Activated CD8-positive, alpha-beta memory T cell treated with anti-CD3 and anti-CD28 coated beads, Interleukin-2, amount 10 ng/mL, durations not matched to agents 7 days and 5 days (primary cell): ENCODE measurements at places on chromosomes 1 and 21. TPM values are rescaled to one million over a fixed set of nuclear protein-coding genes. Genes with fewer than 3 reads are reported as not detected.

The CELA3B gene
- total RNA-seq: not detected

The ARHGEF11 gene
- total RNA-seq: 0.66 TPM

The AGMAT gene
- total RNA-seq: 8.0 TPM

The OPTC gene
- total RNA-seq: not detected

The URB2 gene
- 18.7 TPM for total RNA-seq

The VAV3 gene
- 3.1 TPM for total RNA-seq

The PRAMEF33 gene
- not detected for total RNA-seq

The PKLR gene
- not detected for total RNA-seq

The SLC5A9 gene
- not detected for total RNA-seq

DNA sequence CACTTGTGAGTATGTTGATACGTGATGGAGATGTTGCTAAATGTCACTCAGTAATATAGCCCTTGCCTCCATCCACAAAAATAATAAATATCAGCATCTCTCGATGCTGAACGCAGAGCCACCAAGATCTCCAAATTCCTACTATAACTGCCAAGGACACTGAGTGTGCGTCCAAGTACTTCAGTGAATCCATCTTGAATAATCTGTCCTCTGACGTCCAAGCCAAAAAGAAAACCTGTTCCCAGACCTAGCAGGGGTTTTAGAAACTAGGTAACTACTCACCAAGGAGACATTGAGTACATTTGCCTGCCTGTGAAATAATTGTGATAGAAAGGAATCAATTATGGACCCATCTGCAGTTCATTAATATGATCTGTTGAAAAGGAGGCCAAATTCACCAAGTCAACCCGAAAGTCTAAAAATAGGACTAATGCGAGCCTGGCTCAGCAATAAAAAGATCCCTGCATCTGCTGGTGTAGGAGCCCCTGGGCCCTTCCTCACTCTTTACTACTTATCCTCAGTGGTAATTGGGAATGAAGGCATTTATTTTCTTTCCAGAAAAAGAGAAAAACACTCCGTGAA, 226.9 kb upstream of the IRF2BP2 start:
- H3K4me3 ChIP-seq: no peak overlapping the region
- H3K27ac ChIP-seq: no peak overlapping the region
- no peaks in the 10 kb centered on the region for H3K36me3 ChIP-seq
- DNase-seq: no peak
- H3K4me1 ChIP-seq: peaks cover 31% of the 10 kb centered on the region

DNA sequence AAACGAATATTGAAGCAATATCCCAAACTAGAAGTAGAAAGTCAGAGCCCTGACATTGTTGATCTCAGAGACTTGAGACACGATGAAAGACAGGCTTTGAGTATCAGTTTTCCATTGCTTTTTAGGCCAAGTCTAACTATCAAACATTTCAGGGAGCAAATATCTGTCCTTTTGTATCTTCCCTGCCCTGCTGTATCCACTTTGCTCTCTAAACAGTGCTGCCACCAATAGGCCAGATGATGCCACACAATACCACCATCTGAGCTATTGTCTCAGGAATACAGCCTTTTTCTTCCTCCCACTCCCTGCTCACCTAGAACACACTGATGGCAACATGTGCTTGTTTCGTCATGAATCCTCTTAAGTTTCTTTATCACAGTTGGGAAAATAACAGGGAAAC, 62.6 kb upstream of the SPAG17 start:
- H3K4me3 ChIP-seq: no peak overlapping the region
- H3K27ac ChIP-seq: no peak overlapping the region
- DNase-seq: no peak
- no peaks in the 10 kb centered on the region for H3K4me1 ChIP-seq

- peaks cover 2% of the 10 kb centered on the region for H3K27me3 ChIP-seq
- DNase-seq: peak; percentile 81
- no peak overlapping the region for H3K4me3 ChIP-seq
- peaks cover 38% of the 10 kb centered on the region for H3K4me1 ChIP-seq
- peak overlapping the region; percentile 53 for H3K27ac ChIP-seq
Observed at GRCh38 chr1:27940297-27940696, 5.5 kb downstream of the SMPDL3B start.

DNA sequence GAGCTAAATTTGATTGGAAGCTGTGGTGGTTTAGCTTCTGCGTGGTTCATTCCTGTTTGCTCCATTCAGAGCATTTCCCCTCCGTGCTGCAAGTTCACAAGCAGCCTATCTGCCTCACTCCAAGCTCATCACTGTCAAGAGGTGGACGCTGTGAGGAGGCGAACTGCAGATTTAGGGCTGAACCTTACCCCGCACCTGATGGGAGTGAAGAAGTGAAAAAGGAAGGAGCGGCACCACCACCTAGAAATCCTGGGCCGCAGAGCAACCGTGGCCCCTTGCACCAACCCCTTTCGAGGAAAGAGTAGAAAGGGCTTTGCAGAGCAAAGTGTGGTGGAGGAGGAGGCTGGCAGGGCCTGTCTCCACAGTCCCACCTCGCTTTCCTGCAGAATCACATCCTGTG, 117.4 kb downstream of the IER5 start:
- DNase-seq: no peak
- no peaks in the 10 kb centered on the region for H3K4me1 ChIP-seq
- H3K4me3 ChIP-seq: no peak overlapping the region
- peaks cover 6% of the 10 kb centered on the region for H3K27me3 ChIP-seq
- H3K27ac ChIP-seq: no peak overlapping the region

DNA sequence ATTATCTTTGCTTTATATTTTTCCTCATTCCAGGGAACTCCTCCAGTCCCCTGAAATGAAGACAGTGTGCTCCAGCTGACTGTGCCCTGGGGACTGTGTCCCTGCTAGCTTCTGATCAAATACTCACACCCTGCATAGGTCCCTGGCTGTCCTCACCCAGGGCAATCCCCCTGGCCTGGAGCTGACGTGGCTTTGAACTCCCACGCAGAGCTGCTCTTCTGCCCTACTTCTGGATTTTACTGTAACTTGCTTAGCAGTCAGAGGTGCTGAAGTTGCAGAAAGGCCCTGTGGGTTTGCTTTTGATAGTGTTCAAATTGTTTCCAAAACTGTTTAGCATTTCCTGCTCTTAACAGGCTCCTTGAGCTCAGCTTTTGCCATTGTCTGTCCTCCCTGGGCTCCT, 186.5 kb downstream of the FASLG start:
- H3K27ac ChIP-seq: peak overlapping the region; percentile 22
- peak; percentile 57 for DNase-seq

- peaks cover 19% of the 10 kb centered on the region for H3K27me3 ChIP-seq
- no peaks in the 10 kb centered on the region for H3K36me3 ChIP-seq
- DNase-seq: no peak
- no peak overlapping the region for H3K27ac ChIP-seq
Observed at GRCh38 chr1:208980605-208981004, 602.9 kb upstream of the CAMK1G start.

- peaks cover 5% of the 10 kb centered on the region for H3K27me3 ChIP-seq
- H3K27ac ChIP-seq: no peak overlapping the region
- H3K4me3 ChIP-seq: no peak overlapping the region
Observed at GRCh38 chr1:208652296-208653160, 408.3 kb upstream of the PLXNA2 start.

GRCh38 chr1:224582041-224582440, 34.1 kb upstream of the CNIH3 start:
- peaks cover 32% of the 10 kb centered on the region for H3K27me3 ChIP-seq
- no peak overlapping the region for H3K27ac ChIP-seq
- no peak overlapping the region for H3K4me3 ChIP-seq
- DNase-seq: no peak
- no peaks in the 10 kb centered on the region for H3K4me1 ChIP-seq

DNA sequence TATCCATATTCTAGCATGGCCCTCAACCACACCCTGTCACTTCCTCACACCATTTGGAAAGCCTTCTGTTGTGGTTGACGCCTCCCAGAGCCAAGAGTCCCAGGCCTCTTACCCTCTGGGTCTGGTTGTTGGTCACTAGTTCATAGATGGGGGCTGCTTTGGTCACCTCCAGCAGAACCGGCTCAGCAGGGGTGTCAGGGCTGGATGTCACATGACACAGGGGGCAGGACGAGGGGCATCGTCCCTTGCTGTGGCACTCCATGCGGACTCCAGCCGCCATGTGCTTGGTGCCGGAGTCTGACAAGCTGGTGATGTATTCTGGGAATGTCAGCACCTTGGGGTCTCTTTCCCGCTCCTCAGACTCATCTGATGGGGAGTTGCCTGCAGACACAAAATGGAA, 270.1 kb downstream of the ASTN1 start:
- no peaks in the 10 kb centered on the region for H3K4me1 ChIP-seq
- H3K27me3 ChIP-seq: no peaks in the 10 kb centered on the region
- DNase-seq: no peak
- no peak overlapping the region for H3K4me3 ChIP-seq
- no peak overlapping the region for H3K27ac ChIP-seq
- H3K36me3 ChIP-seq: no peaks in the 10 kb centered on the region

GRCh38 chr1:200535605-200536004, 84.9 kb downstream of the KIF14 start:
- H3K27me3 ChIP-seq: peaks cover 6% of the 10 kb centered on the region
- H3K4me3 ChIP-seq: no peak overlapping the region
- DNase-seq: no peak
- peaks cover 8% of the 10 kb centered on the region for H3K4me1 ChIP-seq
- H3K27ac ChIP-seq: no peak overlapping the region

DNA sequence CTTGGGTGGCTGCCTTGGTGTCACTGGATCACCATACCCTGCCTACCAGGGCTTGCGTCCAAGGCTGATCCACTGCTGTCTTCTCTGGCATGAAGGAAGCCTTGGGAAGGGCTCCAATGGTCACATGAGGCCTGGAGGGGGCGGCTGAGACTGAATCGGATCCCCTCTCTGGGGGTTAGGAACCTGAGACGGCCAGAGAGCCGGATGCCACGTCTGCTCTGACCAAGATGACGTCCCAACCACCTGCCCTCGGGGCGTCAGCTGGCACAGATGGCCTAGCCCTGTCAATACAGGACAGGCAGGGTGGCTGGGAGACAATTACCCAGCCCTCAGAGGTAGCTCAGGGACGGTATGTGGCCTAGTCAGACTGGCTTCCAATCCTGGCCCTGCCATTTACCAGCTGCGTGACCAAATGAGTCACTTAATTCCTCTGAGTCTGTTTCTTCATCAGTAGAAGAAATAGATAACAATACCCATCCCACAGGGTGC, 5.4 kb downstream of the TRIM62 start:
- H3K27ac ChIP-seq: no peak overlapping the region
- no peak overlapping the region for H3K4me3 ChIP-seq
- DNase-seq: no peak
- H3K4me1 ChIP-seq: peaks cover 12% of the 10 kb centered on the region
- H3K27me3 ChIP-seq: no peaks in the 10 kb centered on the region

DNA sequence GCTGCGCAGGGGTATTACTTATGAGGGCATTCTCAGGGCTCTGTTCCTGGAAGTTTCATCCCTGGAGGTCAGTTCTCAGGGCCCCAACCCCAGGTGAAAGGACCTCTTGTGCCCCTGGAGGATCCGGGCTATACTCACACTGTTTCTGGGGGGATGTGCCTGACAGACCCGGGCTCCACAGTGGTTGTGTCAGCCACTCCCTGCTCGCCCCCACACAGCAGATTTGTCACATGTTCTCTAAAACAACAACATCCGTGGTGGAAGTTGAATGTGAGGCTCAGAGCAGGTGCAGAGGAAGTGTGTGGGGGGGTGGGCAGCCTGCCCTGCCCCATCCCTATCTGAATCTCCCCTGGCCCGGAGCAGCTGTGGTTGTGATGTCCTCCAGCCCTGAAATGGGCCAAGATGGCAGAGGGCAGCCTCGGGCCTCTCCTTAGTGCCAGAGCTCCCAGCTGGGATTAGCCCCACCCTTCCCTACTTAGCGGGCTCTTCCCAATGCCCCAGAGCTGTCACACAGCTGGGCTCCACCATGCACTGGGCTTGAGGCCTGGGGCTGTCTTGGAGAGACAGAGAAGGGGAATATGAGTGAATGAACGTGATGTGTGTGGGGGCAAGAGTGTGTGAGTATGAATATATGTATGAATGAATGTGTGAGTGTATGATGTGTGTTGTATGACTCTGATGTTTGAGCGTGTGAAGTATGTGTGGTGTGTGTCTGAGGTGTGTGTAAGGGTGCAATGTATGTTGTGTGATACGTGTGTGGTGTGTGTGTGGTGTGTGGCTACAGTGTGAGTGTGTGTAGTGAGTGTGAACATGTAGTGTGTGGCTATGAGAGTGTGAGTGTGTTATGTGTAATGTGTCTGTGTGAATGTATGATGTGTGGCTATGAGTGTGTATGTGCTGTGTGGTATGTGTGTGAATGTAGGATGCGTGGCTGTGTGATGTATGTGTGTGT, 1.5 kb upstream of the FCMR start:
- H3K27me3 ChIP-seq: no peaks in the 10 kb centered on the region
- DNase-seq: peak; percentile 86
- H3K27ac ChIP-seq: no peak overlapping the region
- no peak overlapping the region for H3K4me3 ChIP-seq
- H3K4me1 ChIP-seq: peaks cover 11% of the 10 kb centered on the region

DNA sequence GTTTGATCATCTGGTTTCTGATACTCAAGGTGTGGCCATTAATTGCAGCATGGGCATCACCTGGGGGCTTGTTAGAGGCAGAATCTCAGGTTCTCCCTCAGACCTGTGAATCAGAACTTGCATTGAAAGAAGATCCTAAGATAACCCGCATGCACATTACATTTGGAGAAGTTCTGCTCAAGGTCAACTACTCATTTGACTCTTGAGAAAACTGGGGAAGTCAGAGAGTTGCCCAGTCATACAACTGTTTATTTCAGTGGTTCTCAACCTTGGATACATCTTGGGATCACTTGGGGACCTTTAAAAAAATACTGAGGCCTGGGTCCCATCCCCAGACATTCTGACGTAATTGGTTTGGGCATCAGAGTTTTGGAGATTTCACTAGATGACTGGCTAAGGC, 30.5 kb downstream of the CAMTA1 start:
- no peak overlapping the region for H3K4me3 ChIP-seq
- peaks cover 14% of the 10 kb centered on the region for H3K4me1 ChIP-seq
- H3K27me3 ChIP-seq: no peaks in the 10 kb centered on the region
- H3K36me3 ChIP-seq: no peaks in the 10 kb centered on the region

DNA sequence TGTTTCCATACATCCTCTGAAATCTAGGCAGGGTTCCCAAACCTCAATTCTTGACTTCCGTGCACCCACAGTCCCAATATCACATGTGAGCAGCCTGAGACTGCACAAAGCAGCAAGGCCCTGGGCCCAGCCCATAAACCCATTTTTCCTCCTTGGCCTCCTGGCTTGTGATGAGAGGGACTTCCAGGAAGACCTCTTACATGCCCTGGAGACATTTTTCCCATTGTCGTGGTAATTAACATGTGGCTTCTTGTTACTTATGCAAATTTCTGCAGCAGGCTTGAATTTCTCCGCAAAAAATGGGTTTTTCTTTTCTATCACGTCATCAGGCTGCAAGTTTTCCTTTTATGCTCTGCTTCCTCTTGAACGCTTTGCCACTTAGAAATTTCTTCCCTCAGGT, 3.3 kb upstream of the PIGK start:
- H3K4me1 ChIP-seq: peaks cover 21% of the 10 kb centered on the region
- H3K36me3 ChIP-seq: peaks cover 13% of the 10 kb centered on the region
- no peaks in the 10 kb centered on the region for H3K27me3 ChIP-seq
- H3K27ac ChIP-seq: no peak overlapping the region

DNA sequence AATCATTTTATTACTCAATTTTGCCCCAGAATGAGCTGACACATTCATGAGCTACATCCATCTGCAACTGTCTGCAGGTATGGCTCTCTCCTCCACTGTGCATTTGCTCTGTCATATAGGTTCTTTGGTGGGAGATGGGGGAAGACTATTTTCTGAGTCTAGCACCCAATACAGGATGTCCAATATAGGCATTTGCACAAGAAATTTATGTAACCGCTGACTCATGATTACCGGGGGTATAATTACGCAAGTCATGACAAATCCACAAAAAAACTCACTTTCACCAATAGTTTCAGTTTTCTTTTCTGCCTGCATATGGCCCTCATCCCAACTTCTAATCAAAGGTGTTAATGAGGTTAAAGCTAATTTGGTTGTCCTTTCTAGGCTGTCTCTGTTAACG, 17.5 kb upstream of the VSIG8 start:
- H3K27ac ChIP-seq: no peak overlapping the region
- H3K27me3 ChIP-seq: no peaks in the 10 kb centered on the region
- no peak overlapping the region for H3K4me3 ChIP-seq
- no peaks in the 10 kb centered on the region for H3K4me1 ChIP-seq
- H3K36me3 ChIP-seq: no peaks in the 10 kb centered on the region
- DNase-seq: no peak
